ENCODE measurements at places on chromosomes 11 and 22.

DNA sequence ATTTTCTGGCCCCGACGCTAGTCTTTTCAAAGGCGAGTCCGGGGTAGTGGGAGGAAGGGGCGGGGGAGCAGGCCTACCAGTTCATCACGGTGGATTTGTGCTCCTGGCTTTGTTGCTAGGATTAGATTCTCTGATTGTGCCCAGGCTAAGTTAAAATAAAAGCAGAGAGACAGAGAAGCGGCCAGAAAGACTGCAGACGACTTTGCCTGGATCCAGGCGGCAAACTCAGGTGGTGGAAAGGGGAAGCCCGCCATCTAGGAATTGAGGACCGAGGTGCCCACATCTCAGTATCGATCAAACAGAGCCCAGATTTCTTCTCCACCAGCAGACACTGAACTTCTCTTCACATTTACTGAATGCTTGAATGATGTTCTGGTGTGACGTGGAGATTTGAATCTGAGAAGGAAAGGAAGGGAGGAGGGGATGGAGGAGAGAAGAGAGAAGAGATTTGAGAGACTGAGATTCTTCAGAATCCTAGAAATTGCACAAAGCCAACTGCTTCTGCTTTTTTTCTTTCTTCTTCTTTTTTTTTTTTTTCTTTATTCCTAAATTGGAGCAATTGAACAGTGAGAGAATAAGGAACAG is 2.7 kb downstream of the FAT3 start:
- no peak for DNase-seq

DNA sequence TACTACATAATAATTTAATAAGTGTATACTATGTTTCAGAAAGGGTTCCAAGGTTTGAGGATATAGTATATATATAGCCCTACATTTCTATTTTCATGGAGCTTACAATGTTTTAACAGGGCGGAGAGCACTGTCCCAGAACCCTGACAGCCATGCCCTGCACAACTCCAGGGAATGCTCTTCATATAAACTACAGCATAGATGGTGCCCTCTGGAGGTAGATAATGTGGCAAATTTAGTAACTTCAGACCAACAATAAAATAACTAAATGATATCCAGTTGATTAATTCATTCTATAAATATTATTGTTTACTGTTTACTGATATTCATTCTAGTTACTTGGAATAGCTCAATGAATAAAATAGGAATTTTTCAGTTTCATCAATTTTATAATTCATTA is 693.7 kb upstream of the CCDC179 start:
- no peak for DNase-seq

- DNase-seq: no peak
Observed at GRCh38 chr11:12625438-12626071, 48.7 kb upstream of the TEAD1 start.

GRCh38 chr11:3879216-3879966 is 23.9 kb downstream of the STIM1 start:
- no peak for DNase-seq

- no peak for DNase-seq
Observed at GRCh38 chr22:44276041-44276440, 36.7 kb downstream of the SHISAL1 start.

GRCh38 chr11:115505175-115505574 is 960 bp upstream of the CADM1 start:
- DNase-seq: no peak

GRCh38 chr11:12179531-12179930 is 69.1 kb downstream of the MICAL2 start:
- no peak for DNase-seq

GRCh38 chr11:434496-434895 is 7.3 kb downstream of the ANO9 start:
- no peak for DNase-seq

GRCh38 chr11:130029137-130029536 is 26.5 kb upstream of the PRDM10 start:
- DNase-seq: no peak

DNA sequence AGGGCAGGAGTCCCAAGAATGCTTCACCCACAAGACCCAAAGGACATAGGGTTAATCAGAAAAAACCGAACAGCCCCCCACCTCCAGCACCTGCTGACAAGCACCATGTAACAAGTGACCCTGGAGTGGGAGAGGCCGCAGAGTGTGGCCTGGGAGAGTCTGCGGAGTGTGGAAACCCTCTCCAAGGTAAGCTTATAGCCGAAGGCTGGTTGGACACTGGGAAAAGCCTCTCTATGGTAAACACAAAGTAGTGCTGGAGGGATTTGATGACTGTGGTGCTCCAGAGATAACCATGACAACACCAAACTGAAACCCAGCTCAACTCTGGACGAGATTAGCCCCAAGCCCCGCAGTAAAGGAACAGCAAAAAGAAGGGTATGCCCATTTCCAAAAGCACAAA is 19.2 kb downstream of the ASCL2 start:
- no peak for DNase-seq

GRCh38 chr22:43848366-43849171 is 13.7 kb downstream of the SULT4A1 start:
- DNase-seq: no peak

GRCh38 chr22:46163557-46163888 is 13.2 kb downstream of the PPARA start:
- DNase-seq: no peak

DNA sequence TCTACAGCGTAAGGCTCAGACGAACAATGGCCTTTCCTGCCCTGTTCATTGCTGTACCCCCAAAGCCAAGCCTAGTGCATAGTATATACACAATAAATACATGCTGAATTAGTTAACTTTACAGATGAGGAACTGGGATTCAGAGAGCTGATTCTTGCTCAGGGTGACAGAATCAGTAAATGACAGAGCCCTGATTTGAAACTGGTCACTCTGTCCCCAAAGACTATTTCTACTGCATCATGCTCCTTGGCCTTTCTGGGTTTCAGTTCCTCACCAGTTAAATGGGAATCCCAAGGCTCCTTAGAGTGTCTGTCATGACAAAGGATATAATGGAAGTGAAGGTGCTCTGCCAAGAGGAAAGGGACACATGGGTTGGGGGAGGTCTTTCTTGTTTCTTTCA is 50.5 kb upstream of the TSKU start:
- DNase-seq: no peak

Measured in activated naive CD4-positive, alpha-beta T cell treated with Interleukin-2 at 50 U/mL for 16 hours (primary cell).